ENCODE measurements at places on chromosomes 2 and 18.

DNA sequence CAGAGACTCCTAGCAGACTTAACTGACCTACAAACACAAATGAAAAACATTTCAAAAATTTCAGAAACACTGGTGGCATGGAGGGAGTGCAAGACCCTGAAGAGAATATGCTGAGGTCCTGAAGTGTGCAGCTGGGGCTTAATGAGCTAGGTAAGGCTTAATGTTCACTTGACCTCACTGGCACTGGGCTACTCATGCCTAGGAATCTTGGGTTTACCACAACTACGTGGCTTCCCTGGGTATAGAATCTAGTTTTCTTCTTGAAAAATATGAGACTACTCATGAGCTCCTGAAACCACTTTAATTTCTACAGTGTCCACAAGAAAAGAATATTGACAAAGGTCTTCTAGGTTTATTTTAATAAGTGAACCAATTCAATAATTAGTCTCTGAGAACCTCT, 139.8 kb downstream of the HNMT start:
- DNase-seq, result no peak

GRCh38 chr2:114265261-114265660, 177.2 kb upstream of the DPP10 start:
- DNase-seq, result no peak

DNA sequence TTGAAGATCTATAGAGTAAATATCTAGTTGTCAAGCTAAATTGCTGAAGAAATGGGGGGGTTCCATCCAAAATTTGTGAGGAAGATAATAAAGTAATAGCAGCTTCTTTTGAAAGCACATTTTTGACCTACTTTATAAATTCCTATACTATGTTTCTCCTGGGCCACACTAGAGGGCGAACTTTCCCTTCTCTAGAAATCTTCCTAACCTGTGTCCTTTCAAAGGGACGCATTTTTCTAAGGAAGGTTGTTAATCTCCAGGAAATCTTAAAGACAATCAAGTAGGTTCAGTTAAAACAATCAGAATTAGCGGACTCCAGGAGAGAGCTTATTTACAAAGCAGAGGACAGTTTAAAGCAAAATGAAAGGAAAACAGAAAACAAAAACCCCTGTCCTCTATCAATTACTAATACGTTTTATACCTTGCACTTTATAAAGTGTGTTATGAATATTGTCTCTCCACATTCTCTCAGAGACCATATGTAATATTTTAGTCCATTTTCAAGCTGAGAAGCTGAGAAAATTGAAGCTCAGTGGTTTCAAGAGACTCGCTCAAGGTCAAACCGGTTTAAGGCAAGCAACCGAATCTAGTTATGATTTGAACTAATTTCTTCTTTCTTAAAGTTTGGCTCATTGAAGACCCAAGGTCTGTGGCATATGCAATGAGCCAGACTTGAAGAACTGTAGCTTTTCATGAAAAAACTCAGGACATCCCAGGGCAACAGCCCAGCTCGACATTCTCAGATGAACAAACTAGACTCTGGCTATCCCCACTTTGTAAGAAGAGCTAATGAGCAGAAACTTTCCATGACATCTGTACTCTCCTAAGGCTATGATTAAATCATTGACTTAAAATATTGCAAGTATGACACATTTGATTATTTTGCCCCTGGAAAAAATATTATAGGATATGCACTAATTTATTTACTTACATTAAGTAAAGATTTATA, 273.6 kb downstream of the PAX3 start:
- DNase-seq, result peak; percentile 41

DNA sequence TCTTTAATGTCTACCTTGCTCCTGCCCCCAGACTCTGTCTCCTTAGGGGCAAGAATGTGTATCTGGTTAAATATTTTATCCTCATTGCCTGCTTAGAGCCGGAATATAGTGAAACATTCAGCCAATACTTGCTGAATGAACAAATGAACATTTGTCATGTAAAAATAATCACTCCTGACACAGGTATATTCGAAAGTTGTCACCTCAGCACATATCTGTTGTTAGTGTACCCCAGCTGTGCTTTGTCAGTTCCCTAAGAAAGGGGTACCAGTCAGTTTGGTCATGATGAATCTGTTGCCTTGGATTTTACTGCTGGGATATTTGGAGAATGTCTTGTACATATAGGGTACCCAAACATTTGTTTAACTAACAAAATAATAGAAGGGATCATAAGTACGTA, 77.0 kb upstream of the PROKR1 start:
- no peak for DNase-seq

DNA sequence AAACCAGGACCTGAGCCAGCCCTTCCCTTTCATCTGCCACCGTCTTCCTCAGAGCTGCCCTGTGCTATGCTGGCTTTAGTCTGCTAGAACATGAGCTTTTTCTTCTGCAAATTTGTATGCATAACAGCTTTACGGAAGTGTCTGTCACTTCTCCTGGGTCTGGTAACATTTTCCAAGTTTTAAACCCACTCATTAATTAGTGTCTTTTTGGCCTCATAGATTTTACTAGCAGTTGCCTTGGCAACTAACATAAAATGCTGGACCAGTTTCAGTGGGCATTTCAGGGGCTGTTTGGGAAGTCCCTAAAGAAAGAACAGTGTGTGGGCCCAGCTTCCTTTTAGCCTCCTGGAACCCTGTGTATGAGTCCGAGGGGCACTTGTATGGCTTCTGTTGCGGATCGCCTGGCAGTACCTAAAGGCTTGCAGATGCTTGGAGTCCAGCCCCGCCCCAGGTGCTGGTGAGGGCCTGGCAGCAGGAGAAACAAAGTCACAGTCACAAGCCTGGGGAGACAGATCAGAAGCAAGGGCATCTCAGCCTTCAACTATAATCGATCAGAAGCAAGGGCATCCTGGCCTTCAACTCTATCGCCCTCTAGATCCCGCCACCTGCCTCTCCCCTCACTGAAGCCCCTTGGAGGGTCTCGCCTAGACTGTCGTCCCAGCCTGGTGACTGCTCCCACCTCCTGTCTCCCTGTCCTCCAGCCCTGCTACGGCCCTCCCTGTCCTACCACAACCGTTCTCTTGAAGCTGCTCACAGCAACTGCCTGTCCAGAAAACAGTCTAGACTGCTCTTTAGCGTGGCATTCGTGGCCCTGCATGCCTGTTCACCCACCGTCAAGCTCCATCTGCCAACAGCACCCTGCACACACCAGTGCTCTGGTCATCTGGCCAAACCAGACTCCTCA, 36.8 kb upstream of the MAPRE3 start:
- DNase-seq, result no peak

GRCh38 chr2:33062665-33063250, 116.0 kb downstream of the LTBP1 start:
- DNase-seq, result peak; percentile 33

- DNase-seq, result peak; percentile 33
Measured at GRCh38 chr2:167335541-167335992, 447.3 kb downstream of the XIRP2 start.

GRCh38 chr2:48459921-48460320, 70.0 kb upstream of the STON1 start:
- no peak for DNase-seq

DNA sequence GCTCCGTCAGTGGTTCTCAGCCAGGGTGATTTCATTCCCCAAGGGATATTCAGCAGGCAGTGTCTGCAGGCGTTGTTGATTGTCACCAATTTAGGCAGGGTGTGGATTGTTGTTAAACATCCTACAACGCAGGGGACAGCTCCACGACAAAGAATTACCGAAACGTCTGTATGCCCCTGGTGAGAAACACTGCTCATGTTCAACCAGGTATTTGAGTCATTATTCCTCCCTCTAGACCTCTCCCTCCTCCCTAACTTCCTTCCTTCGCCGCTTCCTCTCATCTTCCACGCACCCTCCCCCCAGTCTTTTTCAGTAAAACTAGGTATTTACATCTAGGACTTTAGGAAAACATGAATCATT, 50.8 kb downstream of the NCK2 start:
- no peak for DNase-seq

DNA sequence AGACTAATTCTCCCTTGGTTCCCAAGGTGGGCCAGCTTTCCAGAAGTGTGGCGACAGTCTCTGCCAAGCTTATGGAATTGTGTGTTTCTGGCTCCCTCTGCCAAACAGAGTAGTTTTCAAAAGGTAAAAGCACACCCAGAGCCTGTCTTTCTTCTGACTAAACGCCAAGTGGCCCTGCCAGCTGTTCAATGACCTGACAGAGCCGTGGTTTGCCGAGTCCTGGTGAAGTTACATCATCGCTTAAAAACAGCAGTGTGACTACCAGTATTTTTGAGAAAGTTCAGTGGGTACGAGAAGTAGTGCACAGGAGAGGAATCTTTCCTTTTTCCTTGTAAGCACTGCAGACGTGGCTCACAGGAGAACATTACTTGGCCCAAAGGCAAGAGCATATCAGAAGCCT, 1.9 kb downstream of the PER2 start:
- peak; percentile 55 for DNase-seq

- DNase-seq, result no peak
Measured at GRCh38 chr2:224041554-224041953, 2.5 kb upstream of the SERPINE2 start.

- DNase-seq, result no peak
Measured at GRCh38 chr2:164890544-164890943, 48.9 kb upstream of the COBLL1 start.

DNA sequence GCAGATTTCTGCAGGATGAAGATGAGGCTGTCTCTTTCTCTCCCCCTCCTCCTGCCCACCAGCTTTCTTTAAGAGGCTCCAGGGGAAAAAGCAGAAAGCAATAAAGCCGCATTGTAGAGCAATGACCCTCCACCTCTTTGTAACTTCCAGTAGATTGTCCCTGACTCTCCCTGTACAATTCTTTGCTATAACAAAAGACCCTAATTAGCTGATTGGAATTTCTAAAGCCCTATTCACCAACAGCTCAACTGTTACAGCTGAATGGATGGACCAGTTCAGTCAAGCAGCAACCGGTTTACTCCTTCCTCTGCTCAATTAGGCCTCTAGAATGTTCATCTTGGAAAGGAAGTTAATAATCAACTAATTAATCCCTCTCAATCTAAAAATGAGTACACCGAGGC, 301.0 kb downstream of the STK39 start:
- DNase-seq, result no peak

DNA sequence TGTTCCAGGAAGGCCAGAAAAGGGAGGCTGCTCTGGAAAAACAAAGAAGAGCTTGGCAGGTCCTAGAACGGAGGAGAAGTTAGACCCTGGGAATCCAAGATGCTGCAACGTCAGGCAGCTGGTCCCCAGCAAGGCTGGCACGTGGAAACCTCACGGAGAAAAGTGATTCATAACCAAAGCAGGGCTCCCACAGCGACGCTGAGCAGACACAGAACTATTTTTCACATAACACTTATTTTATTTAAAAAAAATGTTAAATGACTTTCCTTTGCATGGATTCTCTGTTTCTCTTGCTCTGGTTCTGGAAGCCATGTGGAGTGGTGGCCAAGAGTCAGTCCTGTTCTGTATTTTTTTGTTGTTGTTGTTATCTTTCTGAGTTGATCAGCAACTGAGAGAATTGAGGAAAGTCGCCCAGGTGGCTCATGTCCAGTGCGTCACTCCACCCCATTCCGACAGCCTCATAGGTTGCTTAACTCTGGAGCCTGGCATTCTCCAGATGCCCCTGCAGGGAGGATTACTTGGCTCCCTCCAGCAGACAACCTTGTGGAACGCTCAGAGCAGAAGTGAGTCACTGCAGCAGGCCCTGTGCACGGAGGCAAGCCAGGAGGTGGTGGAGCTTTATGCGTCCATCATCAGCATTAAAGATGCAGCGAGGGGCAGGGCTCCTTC, 229.9 kb upstream of the HDAC4 start:
- peak; percentile 68 for DNase-seq

DNA sequence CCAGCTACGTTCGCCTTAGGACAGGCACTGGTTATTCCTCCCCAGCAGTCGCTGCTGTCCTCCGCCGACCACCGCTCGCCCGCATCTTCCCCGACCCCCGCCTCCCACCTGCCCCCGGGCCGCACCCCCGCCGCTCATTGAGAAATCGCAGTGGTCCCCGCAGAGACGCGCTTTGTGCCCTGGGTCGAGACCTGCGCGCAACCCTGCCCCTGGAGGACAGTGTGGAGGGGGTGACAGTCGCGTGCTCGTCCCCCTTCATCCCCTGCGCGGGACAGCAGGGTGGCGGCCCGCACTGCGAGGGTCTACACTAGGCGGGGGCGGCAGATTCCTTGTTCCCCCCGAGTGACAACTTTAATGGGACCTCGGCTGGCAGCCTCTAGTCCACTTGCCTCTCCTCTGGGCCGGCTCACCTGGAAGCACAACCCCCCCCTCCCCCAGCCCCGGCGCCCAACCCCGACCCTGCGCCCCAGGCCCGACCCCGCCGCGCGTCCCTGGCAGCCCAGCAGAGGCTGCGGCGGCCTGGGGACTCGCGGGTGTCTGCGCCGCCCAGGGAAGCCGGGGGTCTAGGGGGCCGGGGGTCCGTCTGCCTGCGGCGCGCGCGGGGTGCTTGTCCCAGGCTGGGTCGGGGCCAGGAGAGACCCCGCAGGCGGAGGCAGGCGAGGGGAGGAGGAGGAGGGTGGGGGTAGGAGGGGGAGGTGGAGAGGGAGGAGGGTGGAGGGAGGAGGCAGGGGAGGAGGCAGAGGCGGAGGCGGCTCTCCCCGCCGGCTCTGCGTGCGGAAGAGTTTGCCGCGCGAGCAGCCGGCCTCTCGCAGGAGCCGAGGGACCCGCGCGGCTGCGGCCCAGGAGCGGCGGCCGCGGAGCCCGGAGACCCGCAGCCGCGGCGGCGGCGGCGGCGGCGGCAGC, at the start of gene NPAS2:
TSS of gene NPAS2 (plus strand) at position 770 of the 903 bp plus-strand sequence. CDS start 84,616 bp downstream, outside the sequence.
- peak; percentile 46 for DNase-seq

DNA sequence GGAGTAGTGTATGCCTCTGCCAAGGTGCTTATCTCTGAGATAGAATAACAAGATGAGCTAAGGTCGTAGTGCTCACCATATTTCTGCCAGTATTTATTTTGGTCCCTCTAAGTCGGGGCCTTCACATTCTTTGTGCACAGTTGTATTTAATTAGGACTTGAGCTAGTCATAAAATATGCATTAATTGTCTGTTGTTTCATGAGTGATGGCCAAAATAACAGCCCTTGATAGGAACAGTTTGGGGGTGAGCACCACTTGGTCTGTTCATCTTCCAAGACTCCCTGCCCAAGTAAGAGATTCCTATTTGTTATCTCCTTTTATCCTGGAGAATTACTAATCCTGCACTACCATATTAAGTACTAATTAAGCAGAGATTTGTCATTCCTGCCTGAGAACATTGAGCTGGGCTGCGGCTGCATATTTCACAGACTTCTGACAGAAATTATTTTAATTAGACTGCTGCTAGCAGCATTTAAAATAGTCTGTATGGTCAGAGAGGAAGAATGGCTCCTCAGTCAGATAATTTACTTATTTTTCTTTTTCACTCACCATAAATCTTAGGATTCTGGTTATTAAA, 435.1 kb downstream of the MTX2 start:
- DNase-seq, result peak; percentile 69

GRCh38 chr2:68357605-68358337, 7.3 kb upstream of the PLEK start:
- peak; percentile 18 for DNase-seq

- DNase-seq, result no peak
Measured at GRCh38 chr2:207112383-207112782, 53.4 kb downstream of the KLF7 start.

- DNase-seq, result peak; percentile 57
Measured at GRCh38 chr2:348361-348916, 60.5 kb upstream of the ALKAL2 start.

GRCh38 chr2:85308896-85309555, 18.8 kb downstream of the TGOLN2 start:
- peak; percentile 30 for DNase-seq
